ENCODE measurements at places on chromosomes 7 and 10. TPM values are rescaled to one million over a fixed set of nuclear protein-coding genes. Genes with fewer than 3 reads are reported as not detected.

PKD2L1 gene
- not detected for total RNA-seq

DOCK4 gene
- total RNA-seq, result 14.4 TPM

MPP7 gene
- 0.59 TPM for total RNA-seq

CYP26C1 gene
- 0.09 TPM for total RNA-seq

FKBP9 gene
- 320 TPM for total RNA-seq

SOSTDC1 gene
- total RNA-seq, result 0.05 TPM

TMEM26 gene
- 0.28 TPM for total RNA-seq

MEOX2 gene
- not detected for total RNA-seq

KCNMA1 gene
- 107 TPM for total RNA-seq

TFEC gene
- 0.46 TPM for total RNA-seq

OR13A1 gene
- not detected for total RNA-seq

ATRNL1 gene
- 0.97 TPM for total RNA-seq

PNLIPRP2 gene
- total RNA-seq, result not detected
